ENCODE measurements at places on chromosomes 6 and 20. TPM values are rescaled to one million over a fixed set of nuclear protein-coding genes. Genes with fewer than 3 reads are reported as not detected.

The NMBR gene
- polyA plus RNA-seq = 0.30 TPM

The EPPIN gene
- polyA plus RNA-seq = 0.17 TPM

The NFYA gene
- polyA plus RNA-seq = 45.2 TPM

The BHLHE23 gene
- not detected for polyA plus RNA-seq

The IL20RA gene
- polyA plus RNA-seq = 1.4 TPM

The SEMG1 gene
- polyA plus RNA-seq = not detected

The TNFRSF6B gene
- 2.7 TPM for polyA plus RNA-seq

The RNF217 gene
- polyA plus RNA-seq = 12.5 TPM
